CD4-positive, alpha-beta T cell treated with Interleukin-1 beta for 1 hour (primary cell): ENCODE measurements at places on chromosomes 4 and X.

- no peak for DNase-seq
Measured at GRCh38 chr4:151917145-151917734, 156.4 kb upstream of the GATB start.

DNA sequence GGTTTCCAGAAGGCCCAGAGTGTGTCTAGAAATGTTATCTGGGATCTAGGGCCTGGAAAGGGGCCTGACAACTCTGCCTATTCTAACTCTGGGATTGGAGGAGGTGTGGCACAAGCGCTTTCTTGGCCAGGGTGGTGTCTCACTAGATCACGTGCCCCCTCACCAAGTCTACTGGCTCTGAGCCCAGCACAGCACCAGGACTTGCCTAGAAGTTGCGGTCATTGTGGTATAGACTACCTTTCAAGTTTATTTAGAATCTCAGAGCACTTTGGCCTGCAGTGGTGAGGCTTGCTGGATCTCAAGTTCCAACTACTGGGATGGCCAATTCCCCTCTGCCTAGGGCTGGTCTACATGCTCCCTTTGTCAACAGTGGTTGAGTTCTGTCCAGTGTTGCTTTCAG, 223.3 kb upstream of the MAGEB2 start:
- no peak for DNase-seq

GRCh38 chrX:139518475-139518874, 12.1 kb upstream of the F9 start:
- no peak for DNase-seq

DNA sequence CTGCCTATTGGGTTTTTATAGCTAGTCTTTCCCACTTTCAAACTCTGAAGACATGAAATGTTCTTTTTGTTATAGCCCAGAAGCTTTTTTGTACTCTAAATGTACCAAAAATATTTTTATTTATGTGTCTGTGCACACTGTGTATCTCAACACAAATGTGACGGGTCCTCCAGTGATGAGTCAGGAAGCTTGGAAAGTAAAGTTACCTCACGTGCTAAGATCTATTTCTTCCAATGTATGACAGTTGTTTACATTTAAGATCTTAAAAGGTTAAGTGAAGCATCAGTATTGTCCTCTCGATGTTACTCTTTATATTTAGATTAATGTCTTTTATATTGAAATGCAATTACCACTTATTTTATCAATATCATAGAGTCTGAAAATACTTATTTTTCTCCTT, 29.1 kb upstream of the PRSS12 start:
- no peak for DNase-seq

DNA sequence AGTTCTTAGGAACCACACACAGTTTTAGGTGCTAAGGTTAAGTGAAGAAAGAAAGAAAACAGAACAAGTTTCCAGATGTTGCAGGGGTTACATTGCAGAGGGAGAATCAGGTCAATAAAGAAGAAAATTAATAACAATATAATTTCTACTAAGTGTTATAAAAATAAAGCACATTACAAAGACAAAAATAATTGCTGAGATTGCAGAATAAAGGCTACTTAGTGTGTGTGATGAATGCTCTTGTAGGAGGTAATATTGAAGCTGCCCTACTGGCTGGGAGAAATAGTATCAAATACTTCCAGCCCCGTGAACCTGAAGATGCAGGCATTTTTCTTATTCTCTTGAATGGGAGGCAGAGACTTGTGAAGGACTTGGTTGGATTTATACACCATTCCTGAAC, 33.2 kb upstream of the FAM9A start:
- DNase-seq: no peak

DNA sequence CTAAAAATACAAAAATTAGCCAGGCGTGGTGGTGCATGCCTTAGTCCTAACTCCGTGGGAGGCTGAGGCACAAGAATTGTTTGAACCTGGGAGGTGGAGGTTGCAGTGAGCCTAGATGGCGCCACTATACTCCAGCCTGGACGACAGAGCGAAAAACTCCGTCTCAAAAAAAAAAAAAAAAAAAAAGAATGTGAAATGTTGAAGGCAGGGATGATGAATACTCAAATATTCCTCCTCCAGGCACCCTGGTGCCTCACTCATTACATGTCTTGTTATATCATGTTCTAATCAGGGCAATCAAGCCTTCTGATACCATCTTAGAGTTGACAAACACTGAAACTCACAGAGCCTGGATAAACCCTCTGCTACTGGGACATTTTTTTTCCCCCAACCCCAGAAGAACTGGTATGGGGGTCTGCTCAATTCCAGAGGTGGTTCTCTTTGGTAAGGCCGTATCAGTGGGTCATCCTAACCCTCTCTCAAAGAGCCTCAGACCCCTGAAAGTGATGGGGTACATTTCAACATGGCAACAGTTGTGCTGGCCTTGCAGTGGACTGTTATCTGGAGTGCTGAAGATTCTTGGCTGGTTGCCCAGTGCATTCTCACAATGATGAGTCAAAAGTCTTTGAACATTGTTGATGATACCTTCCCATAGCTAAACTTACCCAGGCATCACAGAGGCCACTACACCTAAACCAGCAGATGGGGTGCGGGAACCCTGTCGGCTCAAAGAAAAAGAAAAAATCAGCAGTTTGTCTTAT, 2.4 kb upstream of the SH3KBP1 start:
- DNase-seq: peak; percentile 37

- DNase-seq: no peak
Measured at GRCh38 chr4:97560009-97560408, 583.3 kb downstream of the STPG2 start.

- DNase-seq: no peak
Measured at GRCh38 chrX:109813236-109813635, 80.2 kb upstream of the ACSL4 start.

DNA sequence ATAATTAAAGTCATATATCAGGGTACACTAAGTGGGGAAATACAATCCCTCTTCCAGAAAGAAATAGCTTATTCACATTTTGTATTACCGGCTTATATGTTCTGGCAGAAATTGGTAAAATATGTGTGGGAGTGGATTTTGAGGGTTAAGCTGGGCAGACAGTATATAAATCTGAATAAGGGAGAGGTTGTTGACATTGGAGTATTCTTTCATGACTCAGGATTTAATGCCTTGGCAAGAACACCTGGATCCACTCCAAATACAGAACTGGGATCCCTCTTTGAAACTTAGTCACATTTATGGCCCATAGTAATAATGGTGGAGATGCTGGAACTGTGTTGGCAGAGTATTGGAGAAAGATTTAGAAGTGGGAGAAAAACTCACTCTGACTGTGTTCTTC, 54.3 kb upstream of the TET2 start:
- no peak for DNase-seq

- DNase-seq: no peak
Measured at GRCh38 chrX:114964374-114964773, 53.0 kb downstream of the IL13RA2 start.

- peak; percentile 7 for DNase-seq
Measured at GRCh38 chrX:135512508-135513129, 7.8 kb upstream of the INTS6L start.

DNA sequence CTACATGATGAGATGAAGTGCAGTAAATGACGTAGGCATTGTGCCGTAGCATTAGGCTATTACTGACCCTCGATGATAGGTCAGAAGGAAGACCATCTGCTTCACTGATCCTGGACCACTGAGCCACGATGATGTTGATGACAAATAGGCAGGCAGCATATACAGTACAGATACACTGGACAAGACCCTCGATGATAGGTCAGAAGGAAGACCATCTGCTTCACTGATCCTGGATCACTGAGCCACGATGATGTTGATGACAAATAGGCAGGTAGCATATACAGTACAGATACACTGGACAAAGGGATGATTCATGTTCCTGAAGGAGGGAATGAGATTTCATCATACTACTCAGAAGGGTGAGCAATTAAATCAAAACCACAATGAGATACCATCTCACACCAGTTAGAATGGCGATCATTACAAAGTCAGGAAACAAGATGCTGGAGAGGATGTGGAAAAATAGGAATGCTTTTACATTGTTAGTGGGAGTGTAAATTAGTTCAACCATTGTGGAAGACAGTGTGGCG, 50.9 kb downstream of the BEND4 start:
- no peak for DNase-seq

DNA sequence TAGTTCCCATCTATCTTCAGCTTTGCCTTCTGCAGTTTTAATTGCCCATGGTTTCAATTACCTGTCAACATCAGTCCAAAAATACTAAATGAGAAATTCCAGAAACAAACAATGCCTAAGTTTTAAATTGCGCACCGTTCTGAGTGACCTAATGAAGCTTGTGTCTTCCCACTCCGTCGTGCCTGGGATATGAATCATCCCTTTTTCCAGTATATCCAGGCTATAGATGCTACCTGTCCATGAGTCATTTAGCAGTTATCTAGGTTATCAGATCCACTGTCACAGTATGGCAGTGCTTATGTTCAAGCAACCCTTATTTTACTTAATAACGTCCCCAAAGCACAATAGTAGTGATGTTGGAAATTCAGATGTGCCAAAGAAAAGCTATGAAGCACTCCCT, 363.6 kb upstream of the FAM241A start:
- DNase-seq: no peak

GRCh38 chr4:170030121-170030520, 3.9 kb upstream of the MFAP3L start:
- no peak for DNase-seq

GRCh38 chr4:42750091-42750490, 93.2 kb upstream of the ATP8A1 start:
- DNase-seq: peak; percentile 43

DNA sequence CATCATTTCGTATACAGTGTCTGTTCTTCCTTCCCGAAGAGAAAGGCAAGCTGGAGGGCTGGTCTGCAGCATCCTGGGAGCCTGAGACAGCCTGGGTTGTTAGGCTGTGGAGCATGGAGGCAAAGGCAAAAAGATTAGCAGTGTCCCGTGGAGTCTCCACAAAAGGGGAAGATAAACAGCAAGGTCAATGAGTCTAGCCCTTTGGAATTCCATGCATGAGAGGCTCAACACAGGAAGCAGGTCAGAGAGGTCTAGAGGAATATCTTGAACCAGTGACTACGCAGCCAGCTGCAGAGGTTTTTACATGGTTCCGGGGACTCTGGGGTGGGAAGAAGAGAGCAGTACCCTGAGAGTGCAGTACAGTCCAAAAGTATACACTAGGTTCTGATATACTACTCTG, 12.2 kb upstream of the MCF2 start:
- no peak for DNase-seq

DNA sequence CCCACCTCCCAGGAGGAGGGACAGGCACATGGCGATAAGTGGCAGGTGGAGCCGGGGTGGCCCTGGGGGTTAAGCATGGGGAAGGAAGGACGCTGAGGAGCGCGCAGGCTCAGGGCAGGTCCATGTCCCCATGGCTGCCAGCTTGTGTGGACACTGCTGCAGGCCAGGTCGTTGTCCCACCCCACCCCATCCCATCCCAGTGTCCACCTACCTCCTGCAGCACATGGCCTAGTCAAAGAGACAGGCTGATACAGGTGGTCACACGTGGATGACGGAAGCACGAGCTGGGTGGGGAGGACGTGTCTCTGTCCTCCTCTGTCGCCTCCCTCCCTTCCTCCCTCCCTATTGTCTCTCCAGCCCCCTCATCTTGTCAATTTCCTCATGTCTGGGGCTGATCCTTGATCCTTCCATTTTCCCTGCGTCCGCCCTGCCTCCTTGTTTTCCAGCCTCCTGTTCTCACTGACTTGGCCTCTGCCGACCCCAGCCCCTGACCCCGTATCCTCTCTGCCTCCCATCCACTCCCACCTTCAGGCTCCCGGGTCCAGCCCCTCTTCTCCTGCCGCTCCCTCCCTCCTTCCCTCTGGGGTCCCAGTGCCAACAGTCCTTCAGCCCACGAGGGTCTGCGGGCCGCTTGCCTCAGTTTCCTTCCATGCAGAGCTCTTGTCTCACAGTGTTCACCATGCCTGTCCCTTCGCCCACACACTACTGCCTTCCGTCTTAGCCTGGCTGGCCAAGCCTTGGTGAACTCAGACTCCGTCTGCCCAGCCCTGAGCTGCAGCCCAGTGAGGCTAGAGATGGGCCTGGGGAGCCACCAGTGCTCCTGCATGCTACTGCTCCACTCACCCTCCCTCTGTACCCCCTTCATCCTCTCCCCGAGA, 15.5 kb upstream of the ADD1 start:
- DNase-seq: no peak

GRCh38 chrX:43808231-43808630, 74.0 kb downstream of the MAOB start:
- DNase-seq: no peak

GRCh38 chr4:31968842-31969241, 1248.7 kb downstream of the PCDH7 start:
- no peak for DNase-seq

DNA sequence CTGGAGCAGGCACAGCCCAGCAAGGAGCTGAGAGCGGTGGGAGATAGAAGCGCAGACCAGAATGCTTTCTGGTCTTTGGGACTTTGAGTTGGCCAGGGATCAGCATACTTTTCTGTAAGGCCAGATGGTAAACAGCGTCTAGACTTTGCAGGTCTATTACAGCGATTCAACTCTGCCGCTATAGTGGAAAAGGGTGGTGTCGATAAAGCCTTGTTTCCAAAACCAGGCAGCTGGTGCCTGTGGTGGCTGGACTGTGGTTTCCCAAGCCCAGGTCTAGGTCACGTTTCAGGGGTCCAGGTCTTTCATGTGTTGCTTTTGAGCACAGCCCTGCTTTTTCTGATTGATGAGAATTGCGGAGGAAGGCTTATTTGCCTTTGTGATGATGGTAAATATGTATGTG, 40.1 kb downstream of the HTT-AS start:
- DNase-seq: no peak

- DNase-seq: no peak
Measured at GRCh38 chr4:82428526-82428968, 1.7 kb downstream of the HNRNPDL start.

- no peak for DNase-seq
Measured at GRCh38 chr4:34191443-34191842, 2052.9 kb downstream of the ARAP2 start.

DNA sequence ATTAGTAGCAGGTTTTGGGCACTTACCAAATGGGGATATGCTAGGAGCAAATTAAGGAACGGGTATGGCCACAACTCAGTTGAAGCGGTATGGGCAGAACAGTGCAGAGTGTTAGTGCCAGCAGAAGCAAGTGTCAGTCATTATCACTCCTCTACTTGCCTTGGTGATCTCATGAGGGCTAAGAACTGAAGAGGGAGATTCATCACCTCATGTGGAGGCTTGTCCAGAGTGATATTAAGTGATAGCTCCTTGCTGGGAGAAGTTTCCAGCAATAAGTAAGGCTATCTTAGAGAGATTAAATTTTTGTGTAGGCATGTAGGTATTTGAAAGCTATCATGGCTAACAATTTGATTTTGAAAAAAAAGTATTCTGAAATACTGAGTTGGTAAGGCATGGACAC, 615.4 kb upstream of the SMIM31 start:
- no peak for DNase-seq

DNA sequence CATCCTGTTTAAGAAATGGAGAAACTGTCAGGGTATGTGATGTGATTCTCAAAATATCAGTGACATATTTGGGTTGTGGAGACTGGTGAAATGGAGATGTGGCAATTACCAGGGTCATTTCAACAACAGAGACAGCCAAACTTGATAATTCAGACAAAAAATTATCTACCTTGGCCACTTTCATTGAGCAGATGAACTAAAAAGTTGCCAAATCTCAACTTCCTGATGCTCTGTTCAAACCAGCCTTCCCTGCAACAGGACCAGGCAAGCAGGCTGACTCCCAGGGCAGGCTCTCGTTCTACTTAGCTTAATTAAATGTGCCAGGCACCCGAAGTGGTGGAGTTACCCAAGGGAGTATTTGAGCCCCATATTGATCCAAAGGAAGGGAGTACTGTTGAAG, 199.6 kb downstream of the AFF2 start:
- no peak for DNase-seq
